ENCODE measurements at places on chromosomes 2 and 18.

DNA sequence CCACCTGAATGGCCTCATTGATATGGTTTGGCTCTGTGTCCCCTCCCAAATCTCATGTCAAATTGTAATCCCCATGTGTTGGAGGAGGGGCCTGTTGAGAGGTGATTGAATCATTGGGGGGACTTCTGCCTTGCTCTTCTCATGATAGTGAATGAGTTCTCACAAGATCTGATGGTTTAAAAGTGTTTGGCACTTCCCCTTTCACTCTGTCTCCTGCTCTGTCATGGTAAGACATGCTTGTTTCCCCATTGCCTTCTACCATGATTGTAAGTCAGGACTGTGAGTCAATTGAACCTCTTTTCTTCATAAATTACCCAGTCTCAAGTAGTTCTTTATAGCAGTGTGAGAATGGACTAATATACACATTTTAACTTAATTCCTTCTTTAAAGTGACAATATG is 146.8 kb upstream of the KCNJ3 start:
- no peak for DNase-seq

- no peak for DNase-seq
These were observed 279.6 kb downstream of the SLC4A3 start for GRCh38 chr2:219907011-219907365.

- DNase-seq = no peak
These were observed 109.1 kb downstream of the SMAD2 start for GRCh38 chr18:47821314-47821713.

GRCh38 chr2:25160376-25160775 is 8.0 kb downstream of the POMC start:
- DNase-seq = no peak

- no peak for DNase-seq
These were observed 22.2 kb downstream of the DSC2 start for GRCh38 chr18:31079973-31080372.

DNA sequence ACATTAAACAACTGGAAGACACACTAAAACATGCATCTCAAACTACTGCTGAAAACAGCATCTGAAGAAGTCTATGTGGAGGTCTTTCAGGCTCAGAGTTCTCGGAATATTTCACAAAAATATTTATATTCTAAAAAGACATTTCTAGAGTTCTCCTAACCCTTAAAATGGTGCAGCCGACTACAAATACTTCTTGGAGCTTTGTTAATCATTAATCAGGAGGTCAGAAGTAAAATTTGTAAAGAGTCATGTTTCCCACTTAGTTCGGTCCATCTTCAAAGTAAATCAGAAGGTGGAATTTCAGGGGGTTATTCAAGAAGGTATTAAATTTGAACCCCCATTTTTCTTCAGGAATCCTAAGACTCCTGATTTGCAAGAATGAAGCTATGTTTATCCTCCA is 72.7 kb downstream of the FAM228A start:
- no peak for DNase-seq

DNA sequence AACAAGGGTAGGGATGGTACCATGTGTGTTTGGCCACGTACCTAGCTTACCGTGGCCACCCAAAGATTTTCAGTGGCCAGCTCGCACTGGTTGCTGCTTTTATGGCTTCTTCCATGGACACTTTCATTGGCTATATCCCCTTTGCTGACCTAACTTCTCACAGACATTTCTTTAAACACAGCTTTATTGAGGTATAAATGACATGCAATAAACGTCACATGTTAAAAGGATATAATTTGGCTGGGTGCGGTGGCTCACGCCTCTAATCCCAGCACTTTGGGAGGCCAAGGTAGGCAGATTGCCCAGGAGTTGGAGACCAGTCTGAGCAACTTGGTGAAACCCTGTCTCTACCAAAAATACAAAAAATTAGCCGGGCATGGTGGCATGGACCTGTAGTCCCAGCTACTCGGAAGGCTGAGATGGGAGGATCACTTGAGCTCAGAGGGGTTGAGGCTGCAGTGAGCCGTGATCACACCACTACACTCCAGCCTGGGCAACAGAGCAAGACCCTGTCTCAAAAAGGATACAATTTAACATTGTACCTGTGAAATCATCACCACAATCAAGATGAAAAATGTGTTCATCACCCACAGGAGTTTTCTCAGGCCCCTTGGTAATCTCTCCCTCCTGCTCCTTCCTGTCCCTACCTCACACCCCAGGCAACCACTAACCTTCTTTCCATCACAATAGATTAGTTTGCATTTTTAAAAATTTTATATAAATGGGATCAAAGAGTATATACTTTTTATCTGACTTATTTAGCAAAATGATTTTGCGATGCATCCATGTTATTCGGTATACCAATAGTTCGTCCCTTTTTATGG is 127.8 kb upstream of the PPP1CB start:
- DNase-seq = no peak

GRCh38 chr2:223075301-223076270 is 23.6 kb downstream of the KCNE4 start:
- DNase-seq = peak; percentile 35

DNA sequence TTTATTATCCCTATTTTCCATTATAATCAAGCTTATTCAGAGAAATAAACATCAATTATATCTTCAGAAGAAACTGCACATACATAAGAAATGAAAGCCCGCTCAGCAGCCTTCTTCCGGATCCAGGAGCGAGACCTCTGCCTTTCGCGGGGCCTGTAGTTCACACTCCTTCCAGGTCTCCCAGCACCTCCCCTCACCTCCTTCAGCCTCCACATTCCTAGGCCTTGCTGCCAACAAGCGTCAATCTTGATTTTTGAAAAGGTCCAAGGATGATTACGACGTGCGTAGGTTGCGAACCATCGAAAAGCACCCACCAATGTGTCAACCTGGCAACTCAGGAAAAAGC is 355 bp upstream of the KIDINS220 start:
- no peak for DNase-seq
